Cortex of kidney (tissue), 1 donor: ENCODE measurements at places on chromosomes 6 and 20.

DNA sequence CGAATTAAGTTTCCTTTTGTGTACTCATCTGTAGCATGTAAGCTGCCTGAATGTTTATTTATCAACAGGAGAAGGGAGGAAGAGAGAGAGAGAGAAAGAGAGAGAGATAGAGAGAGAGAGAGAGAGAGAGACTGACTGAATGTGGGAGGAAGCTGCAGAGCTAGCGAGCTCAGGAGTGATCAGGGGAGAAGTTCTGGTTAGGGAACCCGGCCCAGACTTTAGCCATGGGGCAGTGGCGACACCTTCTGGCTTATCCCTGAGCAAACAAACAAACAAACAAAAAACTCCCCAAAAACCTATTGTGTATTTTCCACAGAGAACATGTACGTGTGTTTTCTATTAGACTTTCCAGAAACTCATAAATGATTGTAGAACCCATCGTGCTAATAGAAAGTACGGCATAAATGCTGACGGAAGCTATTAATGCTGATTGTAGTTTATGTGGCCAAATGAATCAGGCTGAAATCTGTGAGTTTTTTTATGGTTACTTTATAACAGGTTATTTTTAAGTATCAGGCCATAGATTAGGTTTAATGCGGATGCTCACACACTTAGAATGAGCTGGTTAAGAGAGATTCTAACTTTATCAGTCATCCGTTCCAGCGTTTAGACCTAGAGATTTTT is 92.8 kb downstream of the CLIC5 start:
- DNase-seq = no peak

- DNase-seq = no peak
Measured at GRCh38 chr6:153140299-153140698, 9.2 kb upstream of the RGS17 start.

- DNase-seq = no peak
Measured at GRCh38 chr6:13303668-13304017, 24.7 kb downstream of the TBC1D7 start.

DNA sequence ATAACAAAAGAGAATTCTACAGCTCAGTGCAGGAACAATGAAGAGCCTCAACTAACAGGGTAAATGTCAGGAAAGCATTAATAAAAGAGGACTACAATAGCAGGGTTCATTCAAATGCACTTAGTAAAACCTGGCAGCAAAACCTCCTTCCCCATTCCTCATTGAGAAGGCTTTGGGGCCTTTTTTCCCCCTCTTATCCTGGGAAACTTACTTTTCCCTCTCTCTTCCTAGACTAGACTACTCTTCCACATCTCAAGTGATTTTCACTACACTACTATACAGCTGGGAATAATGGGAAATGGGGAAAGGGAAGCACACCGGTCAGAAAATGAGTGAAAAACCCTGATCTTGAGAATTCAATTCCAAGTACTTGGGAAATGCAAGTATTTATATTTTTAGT is 10.1 kb downstream of the ROMO1 start:
- no peak for DNase-seq

DNA sequence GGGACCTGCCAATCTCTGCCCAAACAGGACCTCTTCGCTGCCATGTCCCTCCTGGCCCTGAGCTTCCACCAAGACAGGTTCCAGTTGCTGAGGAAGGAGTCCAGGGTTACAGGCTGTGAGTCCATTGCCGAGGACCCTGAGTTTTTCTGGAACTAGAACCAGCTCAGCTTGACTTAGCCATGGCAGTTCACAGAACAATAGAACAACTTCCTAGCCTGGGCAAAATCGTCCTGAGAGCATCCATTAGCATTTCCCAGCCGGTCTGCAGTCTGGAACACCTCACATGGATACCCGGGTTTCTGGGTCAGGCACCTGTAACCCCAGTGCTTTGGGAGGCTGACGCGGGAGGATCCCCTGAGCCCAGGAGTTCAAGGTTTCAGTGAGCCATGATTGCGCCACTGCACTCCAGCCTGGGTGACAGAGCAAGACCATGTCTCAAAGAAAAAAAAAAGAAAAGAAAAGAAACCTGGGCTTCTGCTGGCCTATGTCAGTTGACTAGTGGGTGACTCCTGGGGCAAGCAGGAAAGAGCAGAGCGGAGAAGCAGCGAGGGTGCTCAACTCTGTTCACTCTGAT is 90.3 kb downstream of the TCP11 start:
- DNase-seq = no peak

DNA sequence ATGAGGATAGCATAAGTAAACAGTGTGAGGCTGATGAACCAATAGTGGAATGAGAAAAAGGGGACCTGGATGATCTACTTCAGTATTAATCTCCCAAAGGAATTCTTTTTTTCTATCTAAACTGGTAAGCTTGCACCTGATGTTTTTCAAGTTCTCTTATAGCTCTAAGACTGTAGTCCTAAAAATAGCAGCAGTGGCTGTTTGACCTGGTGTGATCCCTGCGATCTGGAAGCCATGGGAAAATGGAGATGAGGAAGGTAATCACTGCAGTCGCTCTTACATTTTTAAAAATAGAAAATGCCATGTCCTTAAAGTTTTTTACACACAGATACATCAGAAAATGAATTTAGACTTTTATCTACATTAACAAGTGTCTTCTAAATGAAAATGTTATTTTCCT is 926.4 kb upstream of the SLC35B3 start:
- no peak for DNase-seq

GRCh38 chr6:49852975-49853374 is 13.4 kb downstream of the CRISP1 start:
- DNase-seq = no peak

DNA sequence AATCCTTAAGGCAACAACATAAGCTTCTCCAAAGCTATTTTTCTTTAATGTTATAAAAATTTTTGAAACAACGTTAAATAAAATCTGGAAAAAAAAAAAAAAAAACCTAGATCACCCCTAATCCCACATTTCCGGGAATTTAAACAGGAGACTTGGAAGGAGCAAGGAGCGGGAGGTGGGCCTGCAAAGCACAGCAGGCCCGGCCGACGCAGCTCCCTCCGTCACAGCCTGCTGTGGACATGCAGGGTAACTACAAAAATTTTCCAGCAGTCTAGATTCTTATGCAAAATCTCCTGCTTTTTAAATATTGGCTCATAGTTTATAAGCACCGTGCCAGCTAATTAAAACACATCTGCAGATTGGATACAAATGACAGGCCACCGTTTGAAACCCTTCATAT is 23.5 kb downstream of the FOXF2 start:
- no peak for DNase-seq

DNA sequence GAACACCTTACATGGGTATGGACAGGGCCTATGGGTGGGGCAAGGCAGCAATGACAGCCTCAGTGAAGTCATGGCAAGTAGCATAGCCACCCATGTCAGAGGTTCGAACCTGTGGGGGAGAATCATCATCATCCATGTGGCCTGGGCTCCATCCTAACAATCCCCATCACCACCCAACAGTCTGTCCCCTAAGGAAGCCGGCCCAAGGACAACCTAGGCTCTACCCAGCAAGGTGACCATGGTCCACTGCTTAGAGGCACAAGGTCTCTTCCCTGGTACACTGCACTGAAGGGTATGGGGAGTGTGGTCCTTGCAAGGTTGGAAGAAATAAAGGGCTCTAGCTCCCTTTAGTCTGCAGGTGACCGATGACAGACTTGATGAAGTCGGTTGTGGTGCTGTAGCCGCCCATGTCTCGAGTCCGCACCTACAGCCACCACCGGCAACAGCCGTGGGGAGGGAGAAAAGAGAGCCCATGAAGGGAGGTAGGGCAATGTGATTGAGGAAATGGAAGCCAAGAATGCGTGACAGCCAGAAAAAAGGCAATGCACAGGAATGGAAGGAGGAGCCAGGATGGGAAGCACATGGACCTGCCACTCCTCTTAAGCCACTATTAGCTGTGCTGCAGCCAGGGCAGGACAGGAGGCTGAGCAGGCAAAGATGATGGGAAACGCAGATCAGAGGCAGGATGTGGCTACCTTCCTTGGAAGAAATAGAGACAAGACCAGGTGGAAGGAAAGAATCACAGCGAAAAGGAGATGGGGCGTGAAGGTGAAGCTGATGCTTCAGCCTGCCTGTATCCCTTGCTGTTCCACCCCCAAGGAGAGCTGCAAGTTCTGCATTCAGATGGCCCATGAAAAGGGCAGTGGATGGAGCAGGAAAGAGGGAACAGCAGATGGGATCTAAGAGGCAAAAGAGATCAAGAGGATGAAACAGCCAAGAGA is 5.3 kb downstream of the IDH3B start:
- DNase-seq = no peak

DNA sequence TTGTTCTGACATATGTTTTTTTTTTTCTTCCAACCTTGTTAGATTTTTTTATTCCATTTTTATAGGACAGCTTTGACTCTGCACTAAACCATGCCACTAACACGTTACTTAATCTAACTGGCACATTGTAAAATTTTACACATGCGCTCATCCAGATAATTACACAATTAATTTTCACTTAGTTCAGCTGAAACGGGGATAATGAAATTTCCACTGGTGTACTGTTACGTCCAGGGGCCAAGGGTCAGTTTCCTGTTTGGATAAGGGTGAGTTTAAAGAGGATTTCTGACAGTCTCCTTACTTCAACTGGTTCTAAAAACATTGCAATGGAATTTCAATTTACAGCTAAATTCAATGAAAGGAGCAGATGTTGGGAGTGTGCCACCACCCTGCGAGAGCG is 221.8 kb upstream of the CEP162 start:
- no peak for DNase-seq

GRCh38 chr6:93136111-93136510 is 283.2 kb downstream of the EPHA7 start:
- no peak for DNase-seq

DNA sequence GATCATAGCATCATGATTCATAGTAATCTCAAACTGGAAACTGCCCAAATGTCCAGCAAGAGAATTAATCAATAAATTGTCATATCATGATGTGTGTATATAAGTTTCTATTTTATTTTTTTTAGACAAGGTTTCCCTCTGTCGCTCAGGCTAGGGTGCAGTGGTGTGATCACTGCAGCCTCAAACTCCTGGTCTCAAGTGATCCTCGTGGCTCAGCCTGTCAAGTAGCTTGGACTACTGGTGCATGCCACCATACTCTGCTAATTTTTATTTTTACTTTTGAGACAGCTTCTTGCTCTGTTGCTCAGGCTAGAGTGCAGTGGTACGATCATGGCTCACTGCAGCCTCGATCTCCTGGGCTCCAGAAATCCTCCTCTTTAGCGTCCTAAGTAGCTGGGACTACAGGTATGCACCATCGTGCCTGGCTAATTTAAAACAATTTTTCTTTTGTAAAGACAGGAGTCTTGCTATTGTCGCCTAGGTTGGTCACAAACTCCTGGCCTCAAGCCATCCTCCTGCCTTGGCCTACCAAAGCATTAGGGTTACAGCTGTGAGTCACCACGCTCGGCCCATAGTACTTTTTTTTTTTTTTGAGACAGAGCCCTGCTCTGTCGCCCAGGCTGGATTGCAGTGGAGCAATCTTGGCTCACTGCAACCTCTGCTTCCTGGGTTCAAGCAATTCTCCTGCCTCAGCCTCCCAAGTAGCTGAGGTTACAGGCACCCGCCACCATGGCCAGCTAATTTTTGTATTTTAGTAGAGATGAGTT is 8.7 kb upstream of the ATRN start:
- no peak for DNase-seq

- DNase-seq = no peak
Measured at GRCh38 chr6:154736618-154737259, 3.5 kb downstream of the SCAF8 start.

GRCh38 chr20:21179757-21180156 is 53.9 kb downstream of the KIZ start:
- no peak for DNase-seq

DNA sequence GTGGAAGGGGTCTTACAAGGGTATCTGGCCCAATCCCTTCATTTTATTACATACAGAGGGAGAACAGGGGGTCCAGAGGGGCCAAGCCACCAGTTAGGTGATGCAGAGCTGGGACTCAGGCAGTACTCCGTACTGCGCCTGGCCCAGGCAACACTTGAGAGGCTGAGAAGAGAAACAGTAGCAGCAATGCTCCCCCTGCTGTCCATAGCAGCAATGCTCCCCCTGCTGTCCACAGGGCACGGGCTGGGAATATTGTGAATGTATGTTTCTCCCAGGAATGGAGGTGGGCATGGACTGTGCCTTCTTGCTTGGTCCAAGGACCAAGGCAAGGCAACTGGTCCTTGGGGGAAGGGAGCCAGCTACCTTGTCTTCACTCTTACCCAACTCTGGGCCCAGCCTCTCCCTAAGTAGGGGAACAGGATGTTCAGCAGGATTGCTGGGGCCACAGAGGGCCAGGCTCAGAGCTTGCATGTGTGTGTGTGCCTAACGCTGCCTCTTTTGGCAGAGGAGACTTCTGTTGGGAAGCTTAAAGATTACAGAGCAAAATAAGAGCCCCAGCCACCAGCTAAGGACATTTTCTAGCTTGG is 14.8 kb upstream of the FAM83C start:
- DNase-seq = no peak

GRCh38 chr6:165244524-165245247 is 64.7 kb downstream of the C6orf118 start:
- no peak for DNase-seq

- no peak for DNase-seq
Measured at GRCh38 chr6:11330413-11330760, 97.9 kb upstream of the NEDD9 start.

DNA sequence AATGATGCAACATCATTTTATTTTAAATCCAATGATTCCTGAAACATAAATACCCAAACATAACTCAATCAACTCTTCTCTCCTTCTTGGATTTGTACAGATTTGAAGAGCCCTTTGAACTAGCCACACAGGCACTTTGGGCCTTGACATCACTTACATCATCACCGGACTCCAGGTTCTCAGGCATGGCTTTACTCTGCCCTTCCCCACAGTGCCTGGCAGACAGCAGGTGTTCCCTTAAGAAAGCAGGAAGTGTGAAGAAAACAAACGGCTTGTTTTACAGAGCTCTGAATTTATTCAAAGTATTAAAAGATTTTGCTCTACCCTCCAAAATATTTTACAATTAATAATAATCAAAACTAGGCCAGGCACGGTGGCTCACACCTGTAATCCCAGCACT is 54.8 kb upstream of the GCM1 start:
- DNase-seq = no peak

DNA sequence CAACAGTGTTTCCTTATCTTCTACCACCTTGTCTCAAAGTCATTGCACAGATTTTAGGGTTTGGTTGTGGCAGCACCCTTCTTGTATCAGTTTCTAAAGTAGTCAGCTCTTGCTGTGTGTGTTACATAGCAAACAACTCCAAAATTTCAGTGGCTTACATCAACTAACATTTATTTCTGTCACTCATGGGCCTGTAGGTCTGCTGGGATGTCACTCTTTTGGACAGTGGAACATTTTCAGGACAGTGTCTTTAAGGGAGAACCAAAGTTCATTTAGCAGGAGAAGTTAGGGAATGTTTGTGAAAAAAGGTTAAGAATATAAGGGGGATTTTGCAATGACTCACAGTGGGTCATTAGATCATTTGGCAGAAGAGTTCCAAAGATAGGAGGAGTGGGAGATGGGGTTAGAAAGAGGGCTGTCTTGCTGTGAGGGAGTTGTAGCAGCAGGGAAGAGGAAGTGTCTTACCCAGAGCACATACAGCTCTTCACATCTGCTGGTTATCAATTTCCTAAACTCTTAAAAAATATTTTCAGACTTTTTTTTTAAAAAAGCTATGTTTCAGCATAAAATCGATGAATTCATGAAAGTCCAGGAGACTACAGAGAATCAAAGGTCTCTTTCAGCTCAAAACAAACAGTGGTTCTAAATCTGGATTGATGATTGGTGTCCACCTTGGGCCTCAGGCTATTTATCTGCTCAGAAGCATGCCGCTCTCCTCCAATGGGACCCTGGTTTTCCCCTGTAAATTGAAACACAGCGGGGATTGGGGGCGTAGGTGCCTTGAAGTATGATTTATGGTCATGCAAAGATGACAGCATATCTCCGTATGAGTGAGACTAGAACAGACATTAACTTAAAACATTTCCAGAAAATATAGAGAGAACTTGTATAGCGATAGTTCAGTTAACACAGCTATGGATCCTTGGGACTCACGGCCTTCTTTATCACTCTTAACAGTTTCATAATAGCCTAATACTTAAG is 117.3 kb downstream of the B3GAT2 start:
- no peak for DNase-seq
